ENCODE measurements at places on chromosomes 16 and 17. TPM values are rescaled to one million over a fixed set of nuclear protein-coding genes. Genes with fewer than 3 reads are reported as not detected.

DNA sequence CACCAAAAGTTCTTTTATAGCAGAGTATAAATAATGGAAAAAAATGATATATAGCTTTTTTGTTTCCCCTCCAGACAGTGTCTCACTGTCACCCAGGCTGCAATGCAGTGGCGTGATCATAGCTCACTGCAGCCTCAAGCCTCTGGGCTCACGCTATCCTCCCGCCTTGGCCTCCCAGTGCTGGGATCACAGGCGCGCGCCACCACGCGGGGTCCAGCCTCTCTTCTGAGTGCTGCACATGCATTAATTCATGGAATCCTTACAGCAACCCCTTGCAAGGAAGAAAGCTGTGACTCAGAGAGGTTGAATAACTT, 18.0 kb upstream of the ZNF629 start:
- no peak for DNase-seq

GRCh38 chr17:21295036-21295952, 10.8 kb downstream of the MAP2K3 start:
- no peak for DNase-seq

- DNase-seq: no peak
These were observed 358.6 kb upstream of the ASIC2 start for GRCh38 chr17:33651686-33652085.

- DNase-seq: no peak
These were observed 419.4 kb downstream of the PMP22 start for GRCh38 chr17:14845591-14846281.

DNA sequence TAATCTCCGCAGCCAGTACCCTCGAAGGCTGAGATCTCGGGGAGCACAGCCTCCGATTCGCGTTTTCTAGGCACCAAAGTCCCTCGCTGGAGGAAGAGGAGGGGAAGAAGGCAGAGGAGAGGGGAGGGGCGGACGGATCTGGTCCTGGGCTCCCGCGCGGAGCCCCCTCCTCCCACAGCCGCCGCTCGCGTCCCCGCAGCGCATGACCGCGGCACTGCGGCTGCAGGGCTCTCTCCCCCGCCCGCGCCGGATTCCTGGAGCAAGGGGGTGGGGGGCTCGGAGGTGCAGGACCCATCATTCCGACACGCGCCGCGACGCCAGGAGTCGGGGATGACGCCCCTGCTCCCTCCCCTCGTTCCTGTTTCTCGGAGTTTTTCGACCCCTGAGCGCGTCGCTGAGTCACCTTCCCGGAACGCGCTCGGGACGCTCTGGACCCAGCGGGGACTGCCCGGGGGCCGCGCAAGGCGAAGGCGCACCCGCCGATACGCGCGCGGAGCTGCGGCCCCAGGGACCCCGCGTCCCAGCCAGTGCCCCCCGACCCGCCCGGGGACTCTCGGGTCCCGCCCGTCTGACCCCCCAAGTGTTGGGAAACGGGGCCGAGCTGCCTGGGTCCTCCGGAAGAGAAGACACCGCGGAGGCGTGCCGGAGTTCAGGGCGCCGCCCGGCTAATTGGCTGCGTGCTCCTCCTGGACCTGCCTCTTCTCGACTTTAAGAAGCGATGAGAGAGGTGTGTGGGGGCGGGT, 1.4 kb upstream of the SPHK1 start:
- DNase-seq: no peak

DNA sequence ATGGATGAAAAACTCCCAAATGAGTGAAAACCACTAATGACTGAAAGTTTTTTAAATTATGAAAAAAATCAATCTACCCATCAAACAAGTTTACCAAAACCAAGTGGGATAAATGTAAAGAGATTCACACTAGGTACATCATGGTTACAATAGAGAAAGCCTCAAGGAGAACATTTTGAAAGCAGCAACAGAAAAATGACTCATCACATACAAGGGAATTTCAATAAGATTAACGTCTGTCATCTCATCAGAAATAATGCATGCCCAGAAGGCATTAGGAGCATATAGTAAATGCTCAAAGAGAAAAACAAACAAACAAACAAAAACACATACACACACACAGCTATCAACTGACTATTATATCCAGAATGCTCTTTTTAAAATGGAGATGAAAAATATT, 261.8 kb upstream of the KIF2B start:
- peak; percentile 3 for DNase-seq

Gene KCNJ18
- total RNA-seq: not detected

All from LHCN-M2 (cell line).